ENCODE measurements at places on chromosomes 6 and 20. TPM values are rescaled to one million over a fixed set of nuclear protein-coding genes. Genes with fewer than 3 reads are reported as not detected.

DNA sequence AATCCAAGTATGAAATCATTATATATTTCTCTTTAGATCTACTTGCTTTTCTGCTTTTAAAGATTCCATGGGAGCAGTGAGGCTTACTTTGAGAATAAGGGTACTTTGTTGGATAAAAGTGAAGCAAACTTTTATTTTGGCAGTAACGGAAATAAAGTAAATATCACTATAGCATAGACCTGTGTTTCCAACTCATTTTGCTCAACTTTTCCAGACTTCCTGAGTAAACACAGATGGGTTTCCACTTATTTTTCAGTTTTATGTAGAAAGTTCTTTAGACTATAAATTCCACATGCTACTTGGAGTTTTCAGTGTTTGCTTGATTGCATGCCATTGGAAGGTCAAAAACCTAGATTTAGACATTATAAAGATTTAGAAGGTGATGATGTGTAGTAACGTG is 6.2 kb downstream of the STX16 start:
- peaks cover 64% of the 10 kb centered on the region for H3K4me1 ChIP-seq
- H3K4me3 ChIP-seq, result peak overlapping the region; percentile 16
- no peak for DNase-seq
- H3K27ac ChIP-seq, result peak overlapping the region; percentile 18

GRCh38 chr6:151993364-151993763 is 185.9 kb downstream of the ESR1 start:
- DNase-seq, result no peak
- H3K4me1 ChIP-seq, result peaks cover 3% of the 10 kb centered on the region
- H3K27ac ChIP-seq, result no peak overlapping the region
- H3K27me3 ChIP-seq, result peaks cover 2% of the 10 kb centered on the region
- H3K4me3 ChIP-seq, result no peak overlapping the region
- no peaks in the 10 kb centered on the region for H3K36me3 ChIP-seq

The NTSR1 gene
- 5.7 TPM for total RNA-seq

DNA sequence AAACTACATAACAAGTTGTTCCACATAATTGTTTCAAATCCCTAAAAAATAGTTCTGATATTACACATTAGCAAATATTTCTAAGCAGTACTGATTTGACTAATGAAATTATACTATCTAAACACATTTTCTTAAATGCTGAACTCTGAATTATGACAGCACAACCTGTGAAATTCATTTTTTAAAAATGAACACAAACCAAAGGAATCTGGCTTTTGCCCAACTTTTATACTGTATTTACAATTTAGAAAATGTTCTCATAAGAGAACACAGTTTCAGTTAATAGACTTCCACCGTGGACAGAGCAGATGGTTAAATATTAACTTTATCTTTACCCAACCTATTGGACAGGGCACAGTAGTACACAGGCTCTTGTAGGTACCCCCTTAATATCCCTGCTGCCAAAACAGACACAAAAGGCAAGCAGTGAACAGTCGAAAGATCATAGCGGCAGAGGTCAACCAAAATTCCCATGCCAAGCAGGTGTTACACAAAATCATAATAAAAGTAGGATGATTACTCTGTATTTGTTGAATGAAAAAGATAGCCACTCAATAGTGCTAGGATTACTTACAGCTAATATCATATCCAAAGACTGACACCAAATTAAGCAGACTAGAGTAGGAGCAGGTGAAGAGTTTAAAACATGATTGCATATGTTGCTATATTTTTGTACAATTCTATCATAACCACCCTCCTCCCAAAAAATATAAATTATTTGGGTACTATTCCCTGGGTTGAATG is 122.5 kb downstream of the RNGTT start:
- DNase-seq, result no peak
- peaks cover 24% of the 10 kb centered on the region for H3K4me1 ChIP-seq
- H3K27ac ChIP-seq, result no peak overlapping the region
- H3K36me3 ChIP-seq, result peaks cover 29% of the 10 kb centered on the region
- no peaks in the 10 kb centered on the region for H3K27me3 ChIP-seq

- no peak overlapping the region for H3K27ac ChIP-seq
- H3K27me3 ChIP-seq, result no peaks in the 10 kb centered on the region
- no peaks in the 10 kb centered on the region for H3K36me3 ChIP-seq
These were observed 46.0 kb downstream of the AFDN start for GRCh38 chr6:167872538-167873210.

- H3K4me1 ChIP-seq, result no peaks in the 10 kb centered on the region
- H3K27me3 ChIP-seq, result peaks cover under 1% of the 10 kb centered on the region
- H3K4me3 ChIP-seq, result no peak overlapping the region
- no peaks in the 10 kb centered on the region for H3K36me3 ChIP-seq
These were observed 487.0 kb upstream of the PTCHD4 start for GRCh38 chr6:48597951-48598350.

The EPHA7 gene
- total RNA-seq, result not detected

The DOP1A gene
- 9.5 TPM for total RNA-seq

- H3K4me1 ChIP-seq, result no peaks in the 10 kb centered on the region
- DNase-seq, result no peak
These were observed 62.9 kb downstream of the CDH26 start for GRCh38 chr20:60021104-60021503.

GRCh38 chr6:44064948-44065272 is 62.3 kb downstream of the MRPL14 start:
- peak overlapping the region; percentile 93 for H3K27ac ChIP-seq
- no peak for DNase-seq
- no peaks in the 10 kb centered on the region for H3K36me3 ChIP-seq
- peaks cover 76% of the 10 kb centered on the region for H3K4me1 ChIP-seq

DNA sequence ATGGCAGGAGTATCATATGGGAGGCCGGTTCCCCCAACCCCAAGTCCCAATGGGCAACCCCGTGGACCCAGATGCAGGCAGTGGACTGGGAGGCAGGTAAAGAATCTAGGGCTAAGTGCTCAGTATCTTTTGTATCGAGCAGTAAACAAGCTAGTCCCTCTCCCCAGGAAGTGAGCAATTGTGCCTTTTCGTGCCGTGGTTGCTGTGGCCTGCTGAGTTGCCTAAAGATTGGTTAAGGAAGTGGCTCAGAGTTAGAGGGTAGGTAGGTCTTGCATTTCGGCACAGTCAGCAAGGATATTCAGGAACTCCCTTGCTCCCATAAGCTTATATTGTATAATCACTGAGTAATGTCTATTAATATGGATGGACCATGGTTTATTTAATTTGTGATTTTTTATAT is 1.3 kb upstream of the DNAH8 start:
- peaks cover 13% of the 10 kb centered on the region for H3K4me1 ChIP-seq
- no peaks in the 10 kb centered on the region for H3K36me3 ChIP-seq
- DNase-seq, result no peak
- no peak overlapping the region for H3K27ac ChIP-seq

- peak; percentile 66 for DNase-seq
- no peaks in the 10 kb centered on the region for H3K36me3 ChIP-seq
- peak overlapping the region; percentile 84 for H3K27ac ChIP-seq
- H3K4me1 ChIP-seq, result peaks cover 42% of the 10 kb centered on the region
- H3K27me3 ChIP-seq, result peaks cover 14% of the 10 kb centered on the region
- H3K4me3 ChIP-seq, result peak overlapping the region; percentile 86
These were observed 131.2 kb upstream of the BTN3A2 start for GRCh38 chr6:26233649-26234420.

The TMC2 gene
- not detected for total RNA-seq
